ENCODE measurements at places on chromosomes 2 and 18.

DNA sequence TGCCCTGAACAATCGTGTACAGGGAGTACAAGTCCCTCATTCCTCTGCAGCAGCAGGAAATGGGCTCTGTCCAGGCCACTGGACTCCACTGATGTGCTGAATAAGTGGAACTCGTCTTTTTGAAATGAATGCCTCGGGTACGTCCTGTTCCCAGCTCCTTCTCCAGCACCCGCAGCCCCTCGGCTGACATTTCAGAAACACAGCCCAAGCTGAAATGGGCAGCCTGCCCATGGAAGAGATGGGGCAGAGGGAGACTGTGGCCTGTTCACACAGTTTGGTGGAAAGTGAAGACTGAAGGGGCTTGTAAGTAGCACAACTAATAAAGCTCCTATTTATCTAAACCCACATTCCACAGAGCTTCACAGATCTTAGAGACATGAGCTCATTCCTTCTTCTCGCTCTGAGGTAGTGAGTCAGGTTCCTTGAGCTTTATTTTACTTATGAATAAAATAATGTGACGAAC lies 498.6 kb downstream of the TXNL1 start:
- DNase-seq, result no peak

DNA sequence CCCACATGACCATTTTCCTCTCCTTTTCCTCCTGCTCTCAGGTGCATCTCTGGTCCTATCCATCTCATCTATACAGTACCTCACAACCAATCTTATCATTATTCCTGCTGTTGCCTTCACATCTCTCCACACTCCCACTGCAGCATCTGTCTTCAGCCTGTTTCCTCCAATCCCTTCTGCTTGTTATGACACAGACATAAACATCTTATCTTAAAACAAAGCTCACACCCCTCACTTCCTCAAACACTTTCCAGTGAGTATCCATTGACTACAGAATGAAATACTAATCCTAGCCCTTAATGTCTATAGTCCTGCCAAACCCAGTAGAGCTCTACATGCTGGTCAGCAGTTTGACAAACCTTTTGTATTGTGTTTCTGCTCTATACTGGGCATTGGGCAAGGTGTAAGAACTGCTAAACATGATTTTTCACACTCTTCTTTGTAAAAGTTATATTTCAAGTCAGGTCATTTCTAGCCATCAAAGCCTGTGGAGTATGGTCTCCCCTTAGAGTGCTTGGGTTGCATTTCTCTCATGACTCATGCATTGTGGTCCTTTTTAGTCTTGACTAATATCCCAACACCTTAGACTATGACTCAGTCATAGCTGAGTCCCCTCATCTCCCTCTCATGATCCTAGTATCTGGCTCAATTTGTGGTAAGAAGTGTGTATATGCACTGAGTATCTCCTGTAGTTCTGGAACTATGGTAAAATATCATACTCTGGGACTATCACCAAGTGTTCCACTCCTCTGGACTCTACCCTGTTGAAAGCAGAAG lies 187.0 kb downstream of the CYRIA start:
- DNase-seq, result no peak

GRCh38 chr2:221792971-221793521 lies 220.9 kb upstream of the EPHA4 start:
- no peak for DNase-seq

GRCh38 chr2:169803480-169803879 lies 4.8 kb downstream of the SSB start:
- DNase-seq, result no peak

- DNase-seq, result peak; percentile 20
Measured at GRCh38 chr2:190627448-190628412, 21.2 kb upstream of the NAB1 start.

GRCh38 chr2:216430811-216431530 lies 18.7 kb downstream of the SMARCAL1 start:
- no peak for DNase-seq

DNA sequence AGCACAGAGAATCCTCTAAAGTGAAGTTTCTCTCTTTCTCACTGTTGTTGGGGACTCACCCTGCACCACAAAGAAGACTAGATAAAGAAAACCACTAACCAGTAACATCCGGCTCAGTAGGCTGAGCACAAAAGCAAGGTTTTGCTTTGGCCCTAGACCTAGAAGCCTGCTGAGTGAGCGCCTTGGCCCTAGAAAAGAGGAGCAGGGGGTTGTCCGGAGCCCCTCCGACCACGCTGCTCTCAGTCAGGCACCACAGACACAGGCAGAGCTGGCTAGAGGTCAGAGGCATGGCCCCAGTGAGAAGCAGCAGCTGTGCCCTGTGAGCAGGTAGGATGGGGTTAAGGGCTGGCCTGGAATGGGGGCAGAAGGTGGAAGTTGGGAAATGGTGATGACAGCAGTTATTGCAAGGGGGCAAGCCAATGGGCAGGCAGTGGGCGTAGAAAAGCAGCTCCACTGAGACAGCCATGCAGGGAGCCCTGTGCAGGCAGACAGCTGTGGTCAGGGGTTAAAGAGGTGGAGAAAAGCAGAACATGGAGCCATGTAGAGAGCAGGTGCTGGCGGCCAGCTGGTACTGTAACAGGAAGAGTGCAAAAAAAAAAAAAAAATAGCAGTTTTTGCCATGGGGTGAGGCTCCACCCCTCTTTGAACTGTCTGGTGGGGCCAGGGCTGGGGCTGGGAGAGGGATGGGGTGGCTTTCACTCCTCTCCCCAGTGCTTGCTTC lies 36.9 kb upstream of the SLC14A1 start:
- peak; percentile 82 for DNase-seq

GRCh38 chr2:8999102-8999446 lies 4.4 kb downstream of the MBOAT2 start:
- no peak for DNase-seq

DNA sequence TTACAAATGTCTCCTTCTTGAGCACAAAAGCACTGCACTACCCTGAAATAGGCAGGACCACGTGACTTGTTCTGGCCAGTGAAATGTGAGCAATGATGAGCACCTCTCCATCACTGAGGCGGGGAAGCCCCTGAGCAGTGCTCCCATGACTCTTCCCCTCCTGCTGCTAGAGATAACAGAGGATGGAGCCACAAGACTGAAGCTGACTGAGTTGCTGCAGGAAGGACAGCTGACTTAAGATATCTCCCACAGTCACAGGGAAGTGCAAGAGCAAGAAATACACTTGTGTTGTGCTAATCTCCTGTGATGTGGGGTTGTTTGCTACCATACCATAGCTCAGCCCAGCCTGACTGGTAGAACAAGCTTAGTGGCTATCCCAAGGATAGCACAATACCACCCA lies 38.7 kb downstream of the STK39 start:
- DNase-seq, result no peak

DNA sequence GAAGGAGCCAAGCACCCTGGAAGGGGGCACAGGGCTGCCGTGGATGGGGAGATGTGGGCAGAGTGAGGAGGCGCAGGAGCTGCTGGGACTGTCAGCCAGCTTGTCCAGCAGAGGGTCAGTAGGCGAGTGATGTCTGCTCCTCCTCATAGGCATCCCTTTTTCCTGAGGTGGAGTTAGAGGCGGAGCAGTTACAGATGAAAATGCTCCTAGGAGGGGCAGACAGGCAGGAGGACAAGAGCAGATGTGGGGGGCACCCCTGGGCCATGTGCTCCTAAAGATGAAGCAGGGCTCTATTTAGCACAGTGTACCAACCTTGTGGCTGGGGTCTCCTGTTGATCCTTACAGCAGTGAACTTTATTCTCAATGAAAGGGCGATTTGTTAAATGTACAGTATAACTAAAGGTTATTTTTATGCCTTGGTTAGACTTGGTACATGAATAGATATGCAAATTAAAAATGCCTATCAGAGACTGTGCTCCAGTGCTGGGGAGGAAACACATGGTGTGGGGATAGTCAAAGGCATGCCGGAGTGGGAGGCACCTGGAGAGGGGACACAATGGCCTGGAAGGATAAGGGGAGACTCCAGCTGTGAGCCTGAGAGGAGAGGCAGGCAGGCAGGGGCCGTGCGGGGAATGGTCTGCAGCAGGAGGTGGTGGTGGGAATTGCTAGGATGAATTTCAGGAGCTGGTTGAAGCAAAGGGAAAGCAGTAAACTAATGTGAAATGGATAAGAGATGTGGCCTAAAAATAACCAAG lies 175.3 kb downstream of the CLIP4 start:
- DNase-seq, result no peak

GRCh38 chr2:109710505-109711229 lies 83.4 kb upstream of the RGPD5 start:
- peak; percentile 71 for DNase-seq

DNA sequence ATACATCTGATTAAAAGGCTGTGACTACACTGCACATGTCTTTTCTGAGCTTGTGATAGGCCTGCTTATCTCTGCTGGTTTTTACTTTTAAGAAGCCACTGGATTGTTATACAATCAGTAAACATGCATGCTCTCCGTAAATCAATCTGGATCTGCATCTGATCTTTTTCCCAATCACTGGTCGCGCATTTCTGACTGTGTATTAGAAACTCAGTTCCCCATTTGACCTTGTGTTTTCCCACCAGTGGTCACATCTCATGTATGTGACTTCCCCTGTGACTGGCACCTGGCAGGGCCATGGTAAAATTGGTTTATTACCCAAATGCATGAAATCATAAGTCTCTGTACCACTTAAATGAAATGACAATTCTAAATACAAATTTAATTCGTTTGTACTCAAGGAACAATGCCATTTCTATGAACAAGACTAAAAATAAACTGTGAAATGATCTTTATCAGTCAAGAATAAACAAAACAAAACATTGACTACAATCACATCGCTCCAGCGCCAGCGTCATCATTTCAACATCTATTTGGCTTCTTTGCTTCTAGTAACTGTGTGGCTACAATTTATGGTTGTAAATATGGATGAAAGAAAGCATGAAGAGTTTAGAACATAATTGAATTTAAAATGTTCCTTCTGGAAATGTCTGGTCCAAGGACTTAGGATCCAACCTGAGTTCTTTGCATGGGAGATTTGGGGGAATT lies 396.6 kb upstream of the TRIB2 start:
- DNase-seq, result no peak

- no peak for DNase-seq
Measured at GRCh38 chr18:36711813-36712444, 116.9 kb downstream of the TPGS2 start.

GRCh38 chr18:51025512-51025911 lies 4.5 kb upstream of the SMAD4 start:
- DNase-seq, result no peak

All from GM12865 (cell line).